ENCODE measurements at places on chromosomes 4 and X.

- no peak for DNase-seq
Measured at GRCh38 chrX:153922932-153923857, 2.9 kb downstream of the ARHGAP4 start.

GRCh38 chrX:66009231-66009845 is 30.5 kb downstream of the VSIG4 start:
- DNase-seq = no peak

GRCh38 chrX:861340-861890 is 230.8 kb downstream of the SHOX start:
- no peak for DNase-seq

GRCh38 chrX:9252182-9252581 is 212.7 kb upstream of the TBL1X start:
- no peak for DNase-seq

DNA sequence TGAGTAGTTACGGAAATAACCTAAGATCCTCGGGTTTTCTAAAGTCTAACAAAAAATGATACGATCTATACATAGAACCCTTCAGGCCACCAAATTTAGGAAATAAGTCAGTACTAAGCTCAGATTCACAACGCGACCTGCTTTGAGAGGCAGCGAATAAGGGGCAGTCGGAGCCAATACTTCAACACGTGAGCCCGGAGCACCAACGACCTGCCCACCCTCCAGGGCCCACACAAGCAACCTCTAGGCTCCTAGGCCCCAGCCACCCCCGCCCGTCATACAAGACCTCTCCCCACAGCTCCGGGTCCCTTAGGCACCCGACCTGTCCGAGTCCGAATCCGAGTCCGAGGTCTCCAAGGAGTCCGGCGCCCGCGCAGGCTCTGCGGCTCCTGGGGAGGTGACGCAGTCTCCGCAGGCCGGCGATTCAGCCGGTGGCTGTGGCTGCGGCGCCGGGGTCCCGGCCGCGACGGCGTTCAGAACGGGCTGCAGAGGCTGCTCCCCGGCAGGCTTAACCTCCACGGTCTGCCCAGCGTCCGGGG is 580 bp downstream of the NAF1 start:
- no peak for DNase-seq

- DNase-seq = no peak
Measured at GRCh38 chr4:113878668-113879067, 100.8 kb downstream of the ARSJ start.

GRCh38 chr4:183905081-183905592 is at the start of gene STOX2:
STOX2 (plus strand) TSS chr4:183905307; CDS start chr4:183906791, 1,484 bp downstream.
- no peak for DNase-seq

- no peak for DNase-seq
Measured at GRCh38 chr4:47562297-47562696, 77.2 kb downstream of the ATP10D start.

- DNase-seq = no peak
Measured at GRCh38 chr4:177937041-177937440, 494.8 kb upstream of the AGA start.

GRCh38 chrX:45755703-45756102 is 555.0 kb upstream of the DIPK2B start:
- DNase-seq = no peak

DNA sequence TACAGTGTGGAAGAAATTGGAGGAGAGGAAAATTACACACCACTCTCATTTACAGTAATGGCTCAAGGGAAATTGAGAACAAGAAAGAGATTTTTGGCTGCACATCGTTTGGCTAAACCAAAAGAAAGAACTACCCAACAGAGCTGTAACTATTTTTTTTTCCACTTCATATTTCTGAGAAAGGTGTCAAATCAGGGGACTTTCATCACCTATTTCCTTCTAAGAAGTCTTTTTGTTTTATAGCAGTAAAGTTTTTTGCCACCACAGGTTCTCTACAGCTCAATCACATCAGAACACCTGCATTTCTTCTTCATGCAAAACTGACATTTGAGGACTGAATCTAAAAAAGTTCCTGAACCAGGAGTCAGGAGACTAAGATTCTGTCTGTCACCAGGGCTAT is 57.5 kb upstream of the TNIP3 start:
- no peak for DNase-seq

- no peak for DNase-seq
Measured at GRCh38 chrX:105331244-105331643, 110.8 kb upstream of the TEX13A start.

DNA sequence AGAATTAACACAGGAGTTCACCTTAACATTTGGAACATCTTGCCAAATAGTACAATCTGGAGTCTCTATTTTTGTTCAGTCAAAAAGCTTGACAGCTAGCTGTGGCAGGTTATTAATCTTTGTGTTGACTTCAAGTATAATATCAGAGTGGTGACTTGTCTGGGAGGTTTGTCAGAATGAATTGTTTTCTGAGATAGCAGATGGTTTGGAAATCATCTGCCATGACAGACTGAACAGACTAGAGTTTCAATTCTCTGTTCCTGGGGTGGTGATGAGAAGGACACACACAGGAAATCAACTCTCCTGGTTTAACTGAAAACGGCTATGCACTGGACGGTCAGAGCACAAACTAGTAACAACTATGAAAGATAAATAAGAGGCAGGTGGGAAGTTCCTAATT is 203.3 kb upstream of the EMCN start:
- no peak for DNase-seq

- no peak for DNase-seq
Measured at GRCh38 chr4:67727124-67727850, 26.3 kb upstream of the UBA6 start.

- no peak for DNase-seq
Measured at GRCh38 chr4:124085561-124086180, 626.9 kb downstream of the ANKRD50 start.

GRCh38 chr4:4666693-4667621 is 125.1 kb upstream of the STX18 start:
- DNase-seq = no peak

DNA sequence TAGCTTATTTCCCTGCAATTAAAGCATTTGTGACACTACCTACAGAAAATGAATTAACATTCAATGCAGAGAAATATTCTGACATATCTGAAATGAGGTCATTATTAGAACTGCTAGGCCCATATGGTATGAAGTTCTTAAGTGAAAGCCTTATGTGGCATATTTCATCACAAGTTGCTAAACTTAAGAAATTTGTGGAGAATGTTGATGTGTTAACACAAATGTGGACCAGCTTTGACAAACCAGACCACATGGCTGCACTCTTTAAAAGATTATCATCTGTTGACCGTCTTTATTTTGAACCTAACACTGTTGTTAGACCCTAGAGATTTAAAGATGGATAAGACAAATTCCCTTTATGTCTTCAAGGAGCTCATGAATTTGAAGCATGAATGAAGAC is 1024.1 kb downstream of the RPA4 start:
- no peak for DNase-seq
